ENCODE measurements at places on chromosomes 13 and 19. TPM values are rescaled to one million over a fixed set of nuclear protein-coding genes. Genes with fewer than 3 reads are reported as not detected.

CD37 gene
- total RNA-seq: 6.5 TPM

ERVV-1 gene
- total RNA-seq: not detected

ZNF284 gene
- total RNA-seq: 1.8 TPM

IGFL3 gene
- total RNA-seq: not detected

CGB3 gene
- not detected for total RNA-seq

HIF3A gene
- total RNA-seq: 81.4 TPM

SOX1 gene
- not detected for total RNA-seq

NCAN gene
- not detected for total RNA-seq
